ENCODE measurements at places on chromosomes 5 and 9.

DNA sequence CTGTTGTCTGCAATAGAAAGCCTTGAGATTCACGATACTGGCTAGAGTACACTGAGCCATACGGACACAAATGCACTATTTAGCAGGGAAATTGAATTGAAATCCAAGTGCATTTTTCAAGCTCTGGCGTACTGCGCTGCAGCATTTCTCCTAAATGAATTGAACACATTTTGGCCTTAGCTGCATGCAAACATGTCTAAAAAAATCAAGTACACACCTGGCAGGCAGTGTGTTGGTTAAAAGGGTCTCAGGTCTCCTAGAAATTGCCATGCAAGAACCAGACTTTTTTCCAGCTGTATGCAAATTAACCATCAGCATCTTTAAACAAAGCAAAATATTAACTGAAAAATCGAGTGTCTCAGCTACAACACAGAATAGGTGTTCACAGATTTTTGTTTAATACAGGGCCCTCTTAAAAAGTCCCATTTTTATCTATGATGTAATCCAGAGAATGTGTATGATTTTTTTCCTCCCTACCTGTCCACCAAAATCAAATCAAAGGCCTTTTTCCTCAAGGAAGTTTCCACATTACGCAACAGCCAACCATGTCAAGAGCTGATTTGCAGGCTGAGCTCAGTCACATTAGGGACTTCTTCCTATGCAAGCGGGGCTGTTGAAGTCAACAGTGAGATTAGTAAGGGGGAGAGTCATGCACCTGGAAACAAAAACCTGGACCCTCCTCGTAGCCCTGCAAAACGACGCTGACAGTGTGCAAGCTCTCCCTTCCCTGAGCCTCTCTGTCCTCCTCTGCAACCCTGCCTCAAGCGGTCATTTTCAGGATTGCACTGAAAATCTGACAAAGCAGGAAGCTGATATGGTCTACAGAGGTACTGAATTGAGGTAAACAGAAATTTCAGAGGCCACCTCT, 14.1 kb upstream of the SFXN1 start:
- DNase-seq, result peak; percentile 73

- DNase-seq, result no peak
Observed at GRCh38 chr5:138655530-138656190, 80.5 kb upstream of the HSPA9 start.

- no peak for DNase-seq
Observed at GRCh38 chr9:119634006-119634405, 264.8 kb upstream of the BRINP1 start.

GRCh38 chr5:75168026-75168735, 68.5 kb downstream of the ANKRD31 start:
- DNase-seq, result no peak

- no peak for DNase-seq
Observed at GRCh38 chr9:5509573-5509972, 758 bp upstream of the PDCD1LG2 start.

Data from T47D (cell line).